ENCODE measurements at places on chromosomes 4 and X.

DNA sequence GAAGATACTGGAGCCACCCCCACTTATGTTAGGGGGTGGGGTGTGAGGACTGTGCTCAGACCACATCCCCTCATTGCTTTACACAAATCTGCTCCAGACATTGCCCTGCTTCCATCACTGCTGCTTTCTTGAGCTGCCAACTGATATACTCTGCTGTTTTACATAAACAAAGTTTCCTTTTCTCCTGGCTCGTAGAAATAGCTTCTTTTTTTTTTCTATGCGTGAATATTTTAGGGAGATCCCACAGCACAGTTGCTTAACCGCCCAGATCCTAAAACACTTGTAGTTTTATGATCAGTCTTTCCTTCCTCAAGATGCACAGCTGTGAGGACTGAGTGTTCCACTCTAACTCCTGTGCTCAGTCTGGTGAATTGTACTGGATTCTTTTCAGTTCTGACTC lies 768.4 kb downstream of the PCDH18 start:
- no peak for DNase-seq

- DNase-seq, result no peak
These were observed 12.4 kb downstream of the WWC2 start for GRCh38 chr4:183111452-183111885.

DNA sequence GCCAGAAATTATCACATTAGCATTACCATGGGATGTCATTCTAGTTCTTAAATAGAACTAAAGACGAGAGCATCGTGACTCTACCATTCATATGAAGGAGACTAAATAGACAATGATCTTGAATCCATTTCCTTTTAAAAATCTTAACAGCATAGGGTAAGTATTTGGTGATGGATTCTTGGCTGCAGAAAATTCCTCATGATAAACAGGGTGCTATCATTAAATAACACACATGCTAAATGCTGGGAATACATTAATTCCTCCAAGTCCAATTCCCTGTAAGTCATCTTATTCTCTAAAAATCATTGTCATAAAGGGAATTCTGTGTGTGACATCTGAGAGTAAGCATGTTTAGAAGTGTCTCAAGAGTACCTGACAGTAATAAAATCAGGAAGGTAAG lies 470.4 kb upstream of the MAGEB2 start:
- DNase-seq, result no peak

- DNase-seq, result no peak
These were observed 247.2 kb downstream of the PALLD start for GRCh38 chr4:168744021-168744420.

DNA sequence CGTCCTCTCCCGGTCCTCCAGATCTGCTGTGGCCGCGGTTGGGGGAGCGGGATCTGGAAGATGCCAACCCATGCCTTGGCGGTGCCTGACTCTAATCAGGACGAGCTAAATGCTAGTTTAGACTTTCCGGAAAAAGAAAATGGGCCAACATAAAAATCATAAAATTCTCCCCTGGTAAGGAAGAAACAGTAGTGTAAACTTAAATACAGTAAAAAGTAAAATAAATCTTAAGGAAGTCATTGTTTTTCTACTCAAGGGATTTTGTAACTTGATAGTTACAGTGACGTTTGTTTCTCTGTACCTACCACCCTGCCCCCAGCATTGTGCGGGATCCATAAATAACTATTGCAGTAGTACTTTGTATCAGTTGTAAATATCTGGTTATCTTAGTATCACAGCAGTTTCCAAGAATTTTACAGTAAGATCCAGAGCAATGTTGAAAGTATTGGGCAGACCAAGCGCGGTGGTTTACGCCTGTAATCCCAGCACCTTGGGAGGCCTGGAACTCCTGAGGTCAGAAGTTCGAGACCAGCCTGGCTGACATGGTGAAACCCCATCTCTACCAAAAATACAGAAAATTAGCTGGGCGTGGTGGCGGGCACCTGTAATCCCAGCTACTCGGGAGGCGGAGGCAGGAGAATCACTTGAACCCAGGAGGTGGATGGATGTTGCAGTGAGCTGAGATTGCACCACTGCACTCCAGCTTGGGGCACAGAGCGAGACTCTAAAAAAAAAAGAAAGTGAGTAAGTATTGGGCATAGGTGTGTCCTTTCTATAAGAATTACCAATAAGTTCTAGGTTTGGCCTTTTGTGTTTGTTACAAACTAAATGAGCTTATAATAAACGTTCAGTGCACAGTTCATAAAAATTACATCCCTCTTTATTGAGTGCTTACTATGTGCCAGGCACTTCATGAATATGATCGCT lies 1.0 kb upstream of the PLA2G12A start:
- no peak for DNase-seq

DNA sequence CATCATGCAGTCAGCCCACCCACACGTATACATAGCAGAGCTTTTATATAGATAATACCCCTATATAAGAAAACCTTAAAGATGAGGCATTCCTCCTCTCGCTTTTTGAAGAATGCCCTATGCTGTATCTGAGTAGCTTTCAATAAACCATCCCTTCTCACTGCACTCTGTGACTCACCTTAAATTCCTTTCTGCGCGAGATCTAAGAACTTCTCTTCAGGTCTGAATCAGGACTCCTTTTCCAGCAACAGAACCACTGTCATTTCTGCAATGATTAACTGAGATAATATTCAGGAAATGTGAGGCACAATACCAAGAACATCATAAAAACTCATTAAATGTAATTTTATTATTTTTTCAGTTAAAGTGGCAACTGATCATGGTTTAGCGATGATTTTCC lies 76.4 kb upstream of the DCLK2 start:
- DNase-seq, result no peak

GRCh38 chrX:74138943-74139342 lies 165.0 kb upstream of the ZCCHC13 start:
- no peak for DNase-seq

GRCh38 chrX:31199840-31200114 lies 127.9 kb upstream of the FTHL17 start:
- DNase-seq, result no peak

GRCh38 chrX:67050760-67051159 lies 411.9 kb upstream of the EDA2R start:
- no peak for DNase-seq

DNA sequence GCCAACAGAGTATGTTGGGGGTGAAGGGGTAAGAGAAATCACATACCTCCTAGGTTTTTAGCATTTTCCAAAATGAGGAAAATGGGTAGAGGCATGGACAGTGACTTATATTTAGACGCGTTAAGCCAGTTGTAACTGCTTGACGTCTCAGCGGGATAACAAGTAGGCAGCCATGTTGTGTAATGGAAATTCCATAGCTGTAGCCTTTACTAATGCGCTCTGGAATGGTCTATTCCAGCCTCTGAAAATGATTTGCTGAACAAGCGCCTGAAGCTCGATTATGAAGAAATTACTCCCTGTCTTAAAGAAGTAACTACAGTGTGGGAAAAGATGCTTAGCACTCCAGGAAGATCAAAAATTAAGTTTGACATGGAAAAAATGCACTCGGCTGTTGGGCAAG lies 135.5 kb downstream of the PTTG2 start:
- no peak for DNase-seq

- DNase-seq, result no peak
These were observed 37.6 kb downstream of the MAGED4B start for GRCh38 chrX:52031371-52031770.

GRCh38 chr4:526189-526909 lies 27.3 kb downstream of the PIGG start:
- no peak for DNase-seq

DNA sequence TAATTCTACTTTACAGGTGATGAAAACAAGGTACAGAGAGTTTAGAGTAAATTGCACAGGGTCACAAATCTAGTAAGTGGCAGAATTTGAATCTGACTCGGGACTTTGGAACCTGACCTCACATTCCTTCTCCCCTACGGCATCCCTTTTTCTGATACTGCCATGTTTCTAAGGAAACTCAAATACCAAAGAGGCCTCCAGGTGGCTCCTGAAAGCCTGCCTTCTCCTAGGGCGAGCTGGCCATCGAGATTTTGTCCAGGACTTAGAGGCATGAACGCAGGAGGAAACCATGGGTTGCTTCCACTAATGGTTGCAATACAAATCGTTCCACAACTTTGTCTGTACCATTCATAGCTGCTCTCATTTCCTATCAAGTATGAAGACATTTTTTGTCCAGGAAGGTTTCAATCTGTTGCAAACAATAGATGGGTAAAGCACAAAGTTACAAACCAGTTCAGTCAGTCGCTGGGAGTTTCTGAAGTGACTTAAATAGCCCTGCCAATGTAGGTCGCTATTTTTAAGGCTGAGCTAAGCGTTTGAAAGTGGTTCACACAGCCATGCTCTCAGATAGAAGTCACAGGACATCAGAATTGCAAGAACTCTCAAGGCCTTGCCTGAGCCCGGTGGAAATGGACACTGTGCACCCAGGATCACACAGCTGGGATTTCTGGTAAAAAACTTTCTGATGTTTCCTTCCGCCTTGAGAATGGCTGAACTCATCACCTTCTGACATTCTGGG lies 296.6 kb upstream of the PRPS2 start:
- DNase-seq, result no peak

GRCh38 chrX:141443922-141444321 lies 140.6 kb downstream of the SPANXA1 start:
- no peak for DNase-seq

DNA sequence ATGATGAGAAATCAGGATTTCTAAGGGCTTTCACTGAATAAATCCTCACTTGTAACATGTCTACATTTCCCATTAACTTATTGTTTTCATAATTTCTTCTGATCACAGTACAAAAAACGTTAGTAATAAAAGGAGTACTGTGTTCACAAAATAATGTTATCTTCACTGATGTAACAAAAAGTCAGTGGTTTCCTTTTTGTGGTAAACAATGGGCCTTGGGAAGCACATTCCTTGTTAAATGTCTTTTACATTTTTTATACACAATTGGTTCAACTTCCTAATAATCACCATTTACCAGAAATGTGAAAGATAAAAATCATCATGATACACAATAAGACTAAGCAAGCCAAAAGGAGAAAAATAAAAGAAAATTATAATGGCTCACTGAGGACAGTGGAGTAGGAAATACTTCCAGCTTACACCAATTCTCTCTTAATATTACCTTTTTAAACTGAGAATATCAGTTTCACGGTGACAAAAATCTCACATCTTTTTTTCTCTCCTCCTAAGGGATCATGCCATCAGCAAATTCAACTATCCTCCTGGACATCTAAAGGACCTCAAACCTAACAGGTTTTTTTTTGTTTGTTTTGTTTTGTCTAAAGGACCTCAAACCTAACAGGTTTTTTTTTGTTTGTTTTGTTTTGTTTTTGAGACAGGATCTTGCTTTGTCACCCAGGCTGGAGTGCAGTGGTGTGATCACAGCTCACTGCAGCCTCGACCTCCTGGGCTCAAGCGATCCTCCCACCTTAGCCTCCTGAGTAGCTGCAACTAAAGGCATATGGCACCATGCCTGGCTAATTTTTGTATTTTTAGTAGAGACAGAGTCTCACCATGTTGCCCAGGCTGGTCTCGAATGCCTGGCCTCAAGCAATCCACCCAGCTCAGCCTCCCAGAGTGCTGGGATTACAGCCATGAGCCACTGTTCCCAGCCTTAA lies 57.3 kb downstream of the FRYL start:
- no peak for DNase-seq

DNA sequence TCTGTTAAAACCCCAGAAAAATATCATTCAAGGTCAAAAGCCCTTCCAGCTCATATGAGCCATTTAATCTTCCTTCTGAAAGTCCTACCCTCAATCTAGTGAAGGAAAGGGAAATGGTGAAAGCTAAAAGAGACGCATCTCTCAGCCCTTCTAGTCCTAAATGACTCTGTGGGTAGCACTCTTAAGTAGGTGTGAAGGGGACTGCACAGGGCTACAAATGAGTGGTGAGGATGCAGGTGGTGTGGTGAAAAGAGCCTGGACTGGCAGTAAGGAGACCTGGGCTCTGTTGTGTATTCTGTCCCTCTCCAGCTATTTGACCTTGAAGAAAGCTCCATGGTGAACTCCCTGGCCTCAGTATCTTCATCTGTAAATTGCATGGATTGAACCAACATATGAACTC lies 671.8 kb upstream of the DIPK2B start:
- DNase-seq, result no peak

DNA sequence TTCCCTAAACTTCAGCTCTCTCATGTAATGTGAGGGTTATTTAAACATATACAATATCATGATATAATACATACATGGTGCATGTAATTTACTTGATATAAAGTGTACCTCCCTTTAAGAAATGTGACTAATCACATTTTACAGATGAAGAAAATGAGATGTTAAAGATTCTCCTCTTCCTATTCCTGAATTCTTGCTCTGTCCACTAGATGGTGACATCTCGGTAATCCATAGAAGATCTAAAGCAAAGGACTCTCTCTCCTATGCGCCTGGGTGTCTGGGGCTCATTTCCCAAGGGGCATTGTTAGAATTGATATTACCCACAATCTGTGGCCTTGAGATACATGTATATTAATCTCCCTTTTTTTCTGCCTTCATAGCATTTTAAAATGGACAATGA lies 804.9 kb downstream of the RAB28 start:
- DNase-seq, result no peak

DNA sequence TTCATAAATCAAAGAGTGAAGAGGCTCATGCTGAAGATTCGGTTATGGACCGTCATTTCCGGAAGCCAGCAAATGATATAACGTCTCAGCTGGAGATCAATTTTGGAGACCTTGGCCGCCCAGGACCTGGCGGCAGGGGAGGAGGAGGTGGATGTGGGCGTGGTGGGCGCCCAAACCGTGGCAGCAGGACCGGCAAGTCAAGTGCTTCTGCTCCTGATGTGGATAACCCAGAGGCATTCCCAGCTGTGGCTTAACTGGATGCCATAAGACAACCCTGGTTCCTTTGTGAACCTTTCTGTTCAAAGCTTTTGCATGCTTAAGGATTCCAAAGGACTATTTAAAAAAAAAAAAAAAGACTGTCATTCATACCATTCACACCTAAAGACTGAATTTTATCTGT lies 44.0 kb upstream of the EFNB1 start:
- DNase-seq, result no peak

DNA sequence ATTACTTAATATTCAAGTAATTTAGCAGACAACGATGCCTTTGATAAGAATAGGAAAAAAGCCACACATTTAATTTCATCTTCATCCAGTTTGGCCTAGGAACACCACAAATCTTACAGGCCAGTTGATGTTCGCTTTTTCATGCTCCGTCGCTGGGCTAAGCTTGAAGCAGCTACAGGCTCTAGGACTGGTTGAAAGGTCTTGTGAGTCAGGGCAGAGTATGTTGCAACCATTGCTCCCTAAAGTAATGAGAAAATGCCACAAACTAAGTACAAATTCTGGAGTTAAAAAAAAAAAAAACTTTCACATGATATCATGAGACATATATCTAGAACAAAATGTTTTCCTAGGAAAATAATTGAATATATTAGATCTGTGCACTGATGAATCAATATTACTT lies 123.8 kb downstream of the RPS6KA6 start:
- no peak for DNase-seq
